Urothelium cell line (cell line): ENCODE measurements at places on chromosomes 12 and 14.

- DNase-seq: no peak
Observed at GRCh38 chr12:106865683-106866082, 90.0 kb upstream of the TMEM263 start.

DNA sequence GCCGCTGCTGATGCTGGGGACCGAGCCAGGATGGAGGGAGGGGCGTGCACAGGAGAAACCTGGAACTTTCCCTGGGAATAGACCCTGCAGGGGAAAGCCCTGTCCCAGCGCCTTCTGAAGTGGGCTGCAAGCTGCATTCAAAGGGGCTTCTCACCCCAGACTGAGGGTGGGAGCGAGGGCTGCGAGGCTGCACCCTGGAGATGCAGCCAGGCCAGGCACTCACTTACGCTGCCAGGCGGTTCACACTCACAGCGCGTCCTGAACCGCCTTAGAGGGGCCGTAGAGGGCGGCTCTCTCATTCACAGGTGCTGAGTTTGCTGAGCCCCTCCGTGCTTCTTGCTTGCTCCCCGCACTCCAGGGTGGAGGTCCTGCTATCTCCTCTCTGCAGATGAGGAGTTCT, 208.5 kb upstream of the C14orf180 start:
- DNase-seq: no peak

DNA sequence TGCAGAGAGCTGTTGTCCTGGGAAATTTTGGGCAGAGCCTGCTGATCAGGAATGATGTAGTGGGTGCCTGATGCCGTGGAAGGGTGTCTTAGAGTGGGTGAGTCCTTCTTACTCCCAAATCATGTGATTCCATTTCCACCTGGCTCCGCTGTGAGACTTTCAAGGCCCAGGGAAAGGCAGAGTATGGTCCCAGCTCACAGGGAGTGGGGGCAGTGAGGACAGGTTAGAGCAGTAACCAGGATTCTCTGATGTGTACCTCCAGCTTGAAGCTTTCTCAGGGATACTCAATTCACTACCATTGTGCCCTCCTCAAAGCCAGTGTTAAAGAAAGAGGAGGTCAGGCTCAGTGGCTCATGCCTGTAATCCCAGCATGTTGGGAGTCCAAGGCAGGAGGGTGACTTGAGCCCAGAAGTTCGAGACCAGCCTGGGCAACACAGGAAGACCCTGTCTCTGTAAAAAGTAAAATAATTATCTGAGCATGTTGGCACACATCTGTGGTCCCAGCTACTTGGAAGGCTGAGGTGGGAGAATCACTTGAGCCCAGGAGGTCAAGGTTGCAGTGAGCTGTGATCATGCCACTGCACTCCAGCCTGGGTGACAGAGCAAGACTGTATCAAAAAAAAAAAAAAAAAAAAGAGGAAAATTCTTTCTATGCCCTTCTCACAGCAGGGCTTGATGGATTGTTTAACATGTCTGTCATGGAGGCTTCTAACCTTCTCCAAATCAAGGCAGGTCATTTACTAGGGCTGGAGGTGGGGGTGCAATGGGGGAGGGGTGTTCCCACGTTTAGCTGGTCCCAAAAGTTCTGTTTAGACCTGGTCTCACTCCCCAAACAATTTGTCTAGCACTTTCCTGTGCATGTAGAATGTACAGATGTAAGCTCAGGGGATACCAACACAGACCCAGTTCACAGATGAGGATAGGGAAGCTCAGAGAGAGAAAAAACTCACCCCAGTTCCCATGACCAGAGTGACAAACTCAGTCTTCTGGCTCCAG, 12.5 kb upstream of the IQSEC3 start:
- no peak for DNase-seq

DNA sequence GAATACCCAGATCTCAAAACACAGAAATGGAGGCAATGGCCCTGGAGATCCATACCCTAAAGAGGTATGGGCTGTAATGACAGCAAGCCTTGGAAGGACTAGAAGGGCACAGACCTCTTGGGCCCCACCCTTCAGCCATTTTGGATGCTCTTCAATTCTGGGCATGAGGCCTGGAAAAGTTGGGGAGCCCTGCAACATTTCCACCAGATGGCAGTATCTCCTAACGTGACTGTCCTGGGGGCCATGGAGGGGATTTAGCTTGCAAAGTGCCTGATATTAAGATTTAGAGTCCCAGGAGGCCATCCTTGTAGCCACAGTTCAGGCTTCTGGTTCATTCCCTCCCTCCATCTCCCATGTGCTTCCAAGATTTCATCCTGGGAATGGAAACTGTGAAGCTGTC, 30.2 kb downstream of the KCNA5 start:
- DNase-seq: peak; percentile 35

- no peak for DNase-seq
Observed at GRCh38 chr12:68831272-68831671, 23.3 kb downstream of the MDM2 start.

DNA sequence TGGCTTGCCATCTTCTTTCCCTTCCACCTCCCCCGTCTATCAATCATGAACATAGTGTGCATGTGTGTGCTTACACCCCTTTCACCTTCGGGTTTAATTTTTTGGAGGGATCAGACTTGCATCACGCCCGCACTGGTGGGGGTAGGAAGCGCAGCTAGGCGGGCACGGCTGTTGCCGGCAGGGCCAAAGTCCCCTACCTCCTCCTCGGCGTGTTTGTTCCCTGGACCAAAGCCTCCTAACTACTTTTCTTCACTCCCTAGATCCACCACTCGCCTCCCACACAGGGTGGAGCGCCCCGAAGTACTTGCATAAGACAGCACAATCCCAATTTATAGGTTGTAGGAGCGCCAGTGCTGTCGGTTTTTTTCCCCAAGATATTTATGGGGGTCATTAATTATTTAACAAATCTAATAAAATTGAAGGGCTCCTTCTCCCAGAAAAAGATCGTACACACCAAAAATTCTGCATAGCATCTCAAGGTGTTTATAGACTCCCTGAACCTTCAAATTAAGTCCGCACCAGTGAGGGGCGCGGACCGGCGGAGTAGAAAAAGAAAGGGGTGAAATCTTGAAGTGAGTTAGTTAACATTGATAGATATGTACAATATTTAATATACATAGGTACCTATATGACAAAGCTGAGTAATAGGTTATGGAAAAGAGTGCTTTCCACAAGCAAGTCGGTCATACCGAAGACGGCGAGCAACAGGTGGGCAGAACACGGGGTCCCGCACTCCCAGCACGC, 717 bp downstream of the PKP2 start:
- peak; percentile 58 for DNase-seq

- DNase-seq: no peak
Observed at GRCh38 chr12:14871886-14872285, 13.8 kb downstream of the MGP start.

DNA sequence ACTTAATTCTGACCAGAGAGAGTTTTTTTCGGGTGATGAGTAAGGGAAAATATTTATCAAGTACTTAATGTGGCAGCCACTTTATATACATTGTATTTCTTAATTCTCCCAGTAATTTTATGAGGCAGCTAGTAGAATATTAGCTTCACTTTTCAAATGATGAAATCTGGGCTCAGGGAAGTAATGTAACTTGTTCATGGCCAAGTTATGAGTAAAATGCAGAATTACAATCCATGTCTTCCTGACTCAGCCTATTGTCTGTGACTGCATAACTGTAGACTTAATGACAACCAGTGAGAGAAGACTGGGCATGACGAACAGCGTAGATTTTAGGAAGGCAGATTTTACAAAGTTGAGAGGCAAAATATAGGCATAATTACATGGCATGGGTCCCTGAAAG, 106.7 kb upstream of the MIS18BP1 start:
- DNase-seq: no peak

GRCh38 chr14:77467801-77468200, 9.9 kb downstream of the AHSA1 start:
- DNase-seq: no peak
